ENCODE measurements at places on chromosomes 2 and 18. TPM values are rescaled to one million over a fixed set of nuclear protein-coding genes. Genes with fewer than 3 reads are reported as not detected.
A peak's percentile ranks its signal among the peaks of the same experiment; 100 is the strongest.

Gene ITPRIPL1
- not detected for total RNA-seq

Gene CCBE1
- total RNA-seq: 0.17 TPM

Gene CAB39
- 24.8 TPM for total RNA-seq

GRCh38 chr2:126882736-126883665 lies 15.7 kb upstream of the TEX51 start:
- no peak for DNase-seq

DNA sequence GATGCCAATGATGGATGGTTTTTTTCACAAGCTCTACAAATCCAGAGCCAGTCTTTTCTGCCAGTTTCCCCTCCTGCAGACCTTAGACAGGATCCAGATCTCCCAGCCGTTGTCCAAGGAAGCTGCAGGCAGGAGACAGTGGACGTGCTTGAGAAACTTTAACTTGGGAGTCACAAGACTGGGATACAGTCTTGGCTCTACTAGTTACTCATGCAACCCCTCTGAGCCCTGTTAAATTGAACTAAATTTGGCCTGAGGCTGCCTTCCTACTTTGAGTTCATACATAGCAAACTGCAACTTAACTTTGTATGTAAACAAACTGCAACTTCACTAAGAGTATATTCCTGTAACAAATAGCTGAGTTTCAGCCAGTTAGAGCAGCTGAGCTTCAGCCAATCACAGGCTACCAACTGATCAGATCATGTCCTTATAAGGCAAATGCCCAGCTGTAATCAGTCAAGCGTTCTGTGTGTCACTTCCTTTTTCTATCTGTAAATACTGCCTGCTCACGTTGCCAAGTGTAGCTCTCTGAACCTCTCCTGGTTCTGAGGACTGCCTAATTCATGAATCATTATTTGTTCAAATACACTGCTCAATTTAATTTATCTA lies 140.9 kb downstream of the CAPN13 start:
- peak; percentile 87 for DNase-seq

GRCh38 chr2:45647356-45647755 lies 4.1 kb upstream of the PRKCE start:
- DNase-seq: no peak

Gene SLC4A3
- 0.75 TPM for total RNA-seq

DNA sequence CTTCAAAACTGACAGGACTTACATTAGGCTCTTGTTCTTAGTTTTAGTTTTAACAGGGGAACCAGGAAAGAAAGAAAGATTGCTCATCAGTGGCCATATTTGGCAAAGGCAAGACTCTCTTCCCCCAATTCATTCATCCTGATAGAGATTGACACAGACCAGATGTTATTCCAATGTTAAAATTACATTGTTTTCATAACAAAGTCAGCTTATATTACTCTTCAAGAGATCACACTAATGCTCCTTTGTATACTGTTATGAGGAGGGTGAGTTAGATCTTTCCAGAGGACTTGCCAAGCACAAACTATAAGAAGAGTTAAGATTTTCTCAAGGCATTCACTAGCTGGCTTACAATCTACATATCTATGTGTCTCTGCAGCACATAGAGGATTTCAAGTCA lies 252.1 kb downstream of the SLC8A1 start:
- DNase-seq: no peak

Gene GAD1
- total RNA-seq: 4.4 TPM

Gene TCF4
- total RNA-seq: 0.72 TPM

Gene STRADB
- total RNA-seq: 69.4 TPM

DNA sequence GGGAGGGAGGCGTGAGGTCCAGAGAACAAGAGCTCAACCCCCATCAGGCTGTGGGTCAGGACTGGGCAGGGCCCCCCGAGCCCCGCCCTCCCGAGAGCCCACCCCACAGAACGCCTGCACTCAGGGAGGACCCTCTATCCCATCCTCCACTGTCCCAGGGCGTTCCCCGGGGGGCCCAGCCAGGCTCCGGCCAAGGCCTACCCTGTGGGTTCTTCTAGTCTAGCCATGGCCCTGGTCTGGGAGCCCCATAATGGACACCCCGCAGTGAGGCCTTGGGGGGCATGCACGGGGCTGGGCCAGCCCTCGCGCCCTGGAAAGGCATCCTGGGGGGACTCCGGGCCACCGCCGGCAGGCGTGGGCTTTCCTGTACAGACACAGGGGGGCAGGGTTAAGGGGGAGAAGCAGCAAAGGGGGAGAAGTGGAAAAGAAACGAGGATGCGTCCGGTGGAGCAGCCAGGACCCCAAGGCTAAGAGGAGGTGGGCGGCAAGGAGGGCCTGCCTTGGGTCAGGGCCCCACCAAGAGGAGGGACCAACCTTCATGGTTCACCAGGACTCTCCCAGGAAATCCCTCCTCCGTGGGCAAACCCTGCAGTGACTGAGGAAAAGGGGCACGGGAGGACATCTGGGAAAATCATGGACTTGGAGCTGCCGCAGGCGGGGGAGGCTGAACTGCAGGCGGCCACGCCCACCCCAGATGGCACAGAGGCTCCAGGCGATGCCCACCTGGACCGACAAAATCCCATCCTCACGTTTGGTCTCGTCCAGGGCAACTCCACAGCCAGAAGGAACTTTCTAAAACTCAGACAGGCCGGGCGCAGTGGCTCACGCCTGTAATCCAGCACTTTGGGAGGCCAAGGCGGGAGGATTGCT lies 2.7 kb upstream of the CROCC2 start:
- no peak for DNase-seq

Gene ANKRD62
- total RNA-seq: not detected

DNA sequence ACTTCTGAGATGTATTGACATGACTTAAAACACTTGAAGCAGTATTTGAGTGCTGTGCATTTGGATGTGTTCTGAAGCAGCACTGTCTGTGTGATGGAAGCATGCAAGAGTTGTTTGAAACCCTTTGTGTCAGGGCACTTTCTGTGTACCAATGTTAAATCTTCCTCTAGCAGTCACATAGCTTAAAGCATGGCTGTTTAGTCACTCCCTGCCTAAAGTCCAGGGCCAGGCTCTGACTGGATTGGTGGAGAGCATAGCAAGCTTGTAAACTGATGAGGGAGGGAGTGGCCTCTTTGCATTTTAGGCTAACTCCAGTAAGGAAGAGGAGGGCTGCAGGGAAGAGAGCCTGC lies 73.5 kb downstream of the MYO1B start:
- DNase-seq: peak; percentile 76

GRCh38 chr18:49026501-49027373 lies 76.0 kb upstream of the SMAD7 start:
- DNase-seq: no peak

GRCh38 chr2:26619096-26619495 lies 22.1 kb downstream of the CIB4 start:
- DNase-seq: no peak
